NCI-H69 (cell line): ENCODE measurements at places on chromosomes 11 and 22.

DNA sequence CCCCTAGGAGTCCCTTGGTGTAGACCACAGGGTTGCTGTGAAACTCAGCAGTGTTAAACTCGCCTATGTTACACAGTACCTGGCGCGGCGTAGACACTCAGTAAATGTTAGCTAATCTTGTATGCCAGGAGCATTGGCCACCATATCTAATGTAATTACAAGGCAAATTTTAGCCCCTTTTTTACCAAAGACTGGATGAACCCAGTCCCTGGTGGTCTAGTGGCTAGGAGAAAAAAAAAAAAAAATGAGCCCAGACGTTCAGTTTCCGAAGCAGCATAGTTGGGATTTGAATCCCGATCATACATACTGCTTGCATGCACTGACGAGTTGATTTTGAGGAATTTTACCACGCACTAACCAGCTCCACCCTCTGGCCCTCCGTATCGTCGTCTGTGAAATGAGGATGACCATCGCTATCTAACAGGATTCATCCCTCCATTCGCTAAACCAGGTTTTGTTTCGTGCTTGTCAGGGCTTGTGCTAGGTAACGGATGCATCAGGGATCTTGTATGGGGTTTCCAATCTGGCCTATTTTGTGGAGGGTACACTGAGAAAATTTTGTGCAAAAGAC is 688 bp downstream of the PTS start:
- peak; percentile 38 for DNase-seq

DNA sequence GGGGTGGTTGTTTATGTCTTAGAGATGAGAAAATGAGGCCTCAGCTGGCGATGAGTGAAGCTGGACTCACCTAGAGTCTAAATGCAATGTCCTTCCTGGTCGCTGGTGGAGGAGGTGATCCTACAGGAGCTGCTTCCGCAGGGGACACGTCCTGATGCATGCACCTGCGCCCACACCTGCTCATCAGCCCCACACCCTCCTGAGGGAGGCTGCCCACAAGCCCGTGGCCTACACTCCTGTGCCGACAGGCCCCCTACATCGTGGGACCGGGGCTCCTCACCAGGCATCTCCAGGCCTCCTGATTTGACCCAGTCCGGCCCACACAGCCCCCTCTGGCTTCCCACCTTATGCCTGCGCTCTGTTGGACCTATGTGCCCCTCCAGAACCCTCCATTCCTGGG is 857.2 kb downstream of the TBC1D22A start:
- no peak for DNase-seq

DNA sequence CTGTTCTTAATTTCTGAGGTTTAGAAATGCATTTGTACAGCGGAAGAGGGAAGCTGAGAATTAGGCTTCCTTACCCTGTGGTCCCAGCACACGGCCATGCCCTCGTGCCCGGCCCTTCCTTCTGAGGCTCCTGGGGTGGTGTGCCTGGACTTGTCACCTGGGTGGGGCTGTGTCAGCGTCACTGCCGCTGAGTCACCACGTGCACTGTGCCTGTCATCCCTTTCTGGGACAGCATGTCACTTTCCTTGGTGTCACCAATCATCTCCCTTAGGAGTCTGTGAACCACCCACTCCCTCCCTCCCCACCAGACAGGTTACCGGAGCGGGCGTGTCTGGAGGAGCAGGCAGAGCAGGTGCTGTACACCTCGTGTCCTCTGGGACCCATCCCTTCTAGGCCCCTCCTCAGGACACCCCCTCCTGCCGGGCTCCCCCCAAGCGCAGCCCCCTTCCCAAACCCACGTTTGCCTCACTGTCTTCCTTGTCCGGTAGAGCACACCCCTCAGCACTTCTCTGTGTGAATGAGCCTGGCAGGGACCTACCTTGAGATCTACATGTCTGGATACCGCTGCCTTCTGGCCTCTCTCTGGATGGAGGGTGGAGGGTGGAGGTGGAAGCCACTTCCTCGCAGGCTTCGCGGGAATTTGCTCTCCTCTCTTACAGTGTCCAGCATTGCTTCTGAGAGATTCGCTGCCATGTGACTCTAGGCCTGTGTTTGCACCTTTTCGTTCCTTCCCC is 367.6 kb downstream of the TBC1D22A start:
- DNase-seq, result peak; percentile 30

DNA sequence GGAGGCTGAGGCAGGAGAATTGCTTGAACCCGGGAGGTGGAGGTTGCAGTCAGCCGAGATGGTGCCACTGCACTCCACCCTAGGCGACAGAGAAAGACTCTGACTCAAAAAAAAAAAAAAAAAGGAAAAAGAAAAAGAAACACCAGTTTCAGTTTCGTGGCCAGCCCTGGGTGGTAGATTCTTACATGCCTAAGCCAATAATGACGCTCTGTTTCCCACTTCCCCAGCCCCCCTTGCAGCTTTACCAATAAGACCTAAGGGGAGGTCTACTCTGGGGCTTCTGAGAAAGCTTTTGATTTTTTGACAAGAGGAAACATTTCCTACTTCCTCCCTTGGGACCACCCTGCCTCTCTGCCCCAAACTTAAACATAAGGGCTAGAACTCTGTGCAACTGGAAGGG is 30.0 kb upstream of the PTPRJ start:
- no peak for DNase-seq

DNA sequence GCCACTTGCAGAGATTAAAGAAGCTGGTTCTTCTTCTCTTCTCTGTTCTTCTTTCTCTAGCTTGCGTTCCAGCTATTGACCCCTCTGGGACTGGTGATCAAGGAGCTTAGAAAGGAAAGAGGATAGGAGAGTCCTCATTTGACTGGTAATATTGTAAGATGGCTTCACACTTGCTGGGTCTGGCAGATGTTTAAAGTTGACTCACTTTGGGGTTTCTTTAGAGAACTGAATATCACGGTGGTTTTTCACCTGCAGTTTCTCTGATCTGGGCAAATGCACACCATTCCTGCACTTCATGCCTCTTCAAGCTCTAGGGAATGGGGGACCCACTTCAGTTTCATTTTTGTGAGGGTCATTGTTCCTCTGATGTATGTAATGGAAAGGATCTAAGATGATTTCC is 41.8 kb upstream of the DEUP1 start:
- no peak for DNase-seq

DNA sequence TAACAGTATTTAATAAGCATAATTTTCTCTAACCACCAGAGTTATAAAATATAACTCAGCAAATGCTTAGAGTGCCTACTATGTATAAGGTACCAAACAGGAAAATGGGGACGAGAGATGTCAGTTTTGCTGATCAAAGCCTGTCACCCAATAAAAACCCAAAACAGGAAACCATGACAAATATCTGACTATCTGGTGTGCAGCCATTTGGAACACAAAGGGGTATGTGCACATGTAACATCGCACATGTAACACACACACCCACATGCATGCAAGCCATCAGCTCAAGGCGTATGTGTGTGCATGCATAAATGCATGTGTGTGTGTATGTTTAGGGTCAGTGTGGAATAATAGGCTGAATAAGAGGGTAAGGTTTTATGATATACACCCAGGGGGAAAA is 64.2 kb downstream of the PRR5L start:
- DNase-seq, result no peak
